Suppressor macrophage (primary cell): ENCODE measurements at places on chromosomes 2 and 18.

DNA sequence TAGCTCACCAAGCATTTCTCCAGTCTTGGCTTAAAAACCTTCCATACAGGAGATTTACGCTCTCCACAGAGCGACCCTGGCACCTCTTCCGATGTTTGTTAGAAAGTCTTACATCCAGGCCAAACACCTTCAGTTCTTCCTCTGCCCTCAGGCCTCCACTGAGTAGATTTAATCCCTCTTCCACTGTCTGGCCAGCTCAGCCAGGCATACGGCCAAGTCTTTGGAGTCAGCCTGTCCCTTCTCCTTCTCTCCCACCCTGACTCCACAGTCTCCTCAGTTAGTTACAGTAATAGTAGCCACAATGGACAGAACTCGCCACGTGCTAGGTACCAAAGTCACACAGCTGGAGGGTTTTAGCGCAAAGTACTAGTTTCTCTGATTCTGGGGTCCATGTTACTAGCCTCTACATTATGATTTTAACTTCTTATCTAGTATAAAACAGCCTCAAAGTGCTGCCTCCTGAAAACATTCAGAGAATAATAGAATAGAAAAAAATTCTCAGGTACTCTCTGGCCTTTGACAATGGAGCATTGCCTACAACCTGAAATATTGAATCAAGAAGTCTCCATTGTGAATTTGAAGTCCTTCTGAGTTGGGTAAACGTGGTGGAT is 39.5 kb downstream of the THNSL2 start:
- no peak for DNase-seq

DNA sequence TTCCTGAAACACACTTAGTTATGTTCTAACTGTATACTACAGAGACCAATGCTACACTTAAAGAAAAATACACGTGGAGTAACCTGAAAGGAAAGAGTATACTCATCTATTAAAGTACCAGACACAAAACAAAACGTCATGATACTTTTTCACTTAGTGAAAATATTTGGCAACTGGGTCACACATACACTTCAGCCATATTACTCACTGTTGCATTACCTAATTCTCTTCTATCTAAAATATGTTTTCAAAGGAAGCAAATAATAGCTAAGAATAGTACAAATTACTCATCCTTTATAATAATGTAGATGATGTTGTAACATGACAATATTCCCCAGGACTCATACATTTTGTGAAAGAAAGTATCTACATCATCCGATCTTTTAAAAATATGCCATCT is 76.5 kb upstream of the EPB41L3 start:
- peak; percentile 22 for DNase-seq

GRCh38 chr2:188497726-188498125 is 206.1 kb downstream of the GULP1 start:
- DNase-seq, result no peak

DNA sequence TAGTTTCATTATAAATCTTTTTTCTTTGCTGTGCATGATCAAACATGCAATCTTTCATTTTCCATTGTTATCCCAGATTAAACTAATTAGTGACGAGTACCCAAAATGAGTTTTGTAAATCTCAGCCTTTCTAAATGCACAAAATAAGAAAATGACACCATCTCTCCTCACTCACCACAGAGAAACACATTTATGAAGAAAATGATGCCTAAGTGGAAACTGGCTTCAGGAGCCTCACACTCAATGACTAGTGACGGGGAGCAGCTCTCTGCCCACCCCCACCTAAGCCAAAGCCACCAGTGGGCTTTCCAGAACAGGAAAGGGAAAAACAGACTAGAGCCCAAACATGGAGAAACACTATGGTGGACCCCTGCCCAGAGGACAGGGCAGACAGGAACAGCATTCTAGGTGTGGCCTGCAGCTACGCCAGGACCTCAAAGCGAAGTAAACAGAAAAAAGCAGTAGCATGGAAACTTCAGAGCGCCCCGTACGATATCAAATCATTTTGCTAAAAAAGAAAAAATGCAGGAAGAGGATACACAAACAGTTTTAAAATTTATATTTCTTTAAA is 113.5 kb downstream of the RBMS1 start:
- no peak for DNase-seq

DNA sequence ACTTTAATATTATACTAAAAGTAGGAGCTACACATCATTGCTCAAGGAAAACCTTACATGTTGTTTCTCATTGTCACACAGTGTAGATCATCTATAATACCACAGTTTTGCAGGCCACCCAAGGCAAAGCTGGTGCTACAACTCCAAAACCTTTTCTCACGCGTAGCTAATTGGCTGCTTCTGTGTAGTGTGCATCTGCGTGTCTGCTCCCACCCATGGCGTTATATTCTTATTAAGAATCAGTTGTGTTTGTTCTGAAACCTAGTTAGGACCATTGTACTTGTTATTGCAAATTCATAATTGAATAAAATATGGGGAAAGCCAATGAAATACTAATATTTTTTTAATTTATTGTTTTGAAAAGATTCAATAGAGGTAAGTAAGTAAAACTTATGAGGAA is 83.9 kb downstream of the RBM43 start:
- DNase-seq, result no peak

DNA sequence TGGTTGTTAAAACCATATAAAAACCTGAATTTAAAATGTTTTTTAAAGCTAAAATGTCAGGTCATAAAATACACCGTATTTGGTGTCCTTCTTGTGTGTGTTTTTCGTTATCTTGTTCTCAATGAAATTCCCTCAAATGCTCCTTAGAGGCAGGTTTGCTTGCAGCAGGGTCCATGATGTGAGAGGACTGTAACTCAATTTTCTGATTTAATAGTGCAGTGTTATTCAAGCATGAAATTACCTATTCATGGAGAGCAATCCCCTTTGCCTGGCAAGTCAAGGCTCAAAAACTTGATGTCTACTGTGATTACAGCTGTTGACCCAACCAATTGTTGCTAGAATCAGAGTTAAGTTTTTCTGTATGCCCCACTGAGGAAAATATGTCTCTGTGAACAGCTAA is 318.2 kb downstream of the GALNT13 start:
- DNase-seq, result no peak
